Right lobe of liver (tissue), 6 donors: ENCODE measurements at places on chromosomes 5 and 9. TPM values are rescaled to one million over a fixed set of nuclear protein-coding genes. Genes with fewer than 3 reads are reported as not detected.

Gene FOCAD
- total RNA-seq: 15.9 TPM

Gene OR2K2
- total RNA-seq: not detected

Gene SPATA31D4
- not detected for total RNA-seq

Gene CLIC3
- not detected for total RNA-seq

Gene CD14
- total RNA-seq: 239 TPM
